ENCODE measurements at places on chromosomes 5 and 9.

DNA sequence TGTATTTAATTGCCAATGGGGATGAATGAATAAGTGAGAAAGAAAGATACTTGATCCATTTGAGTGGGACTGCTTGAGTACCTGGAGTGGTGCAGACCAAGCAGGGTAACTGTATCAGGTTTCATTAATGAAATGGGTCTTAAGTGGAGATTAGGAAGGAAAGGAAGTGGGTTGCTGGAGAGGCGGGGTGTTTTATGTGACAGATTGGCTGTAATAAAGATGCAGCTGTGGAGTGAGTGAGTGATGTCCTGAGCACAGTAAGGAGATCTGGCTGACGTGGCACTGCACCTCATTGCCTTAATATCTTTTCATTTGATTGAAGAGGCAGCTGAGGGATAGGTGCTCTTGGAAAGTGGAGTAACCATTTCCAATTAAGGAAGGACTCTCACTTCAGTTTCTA, 161.0 kb upstream of the CCDC152 start:
- no peak for DNase-seq

GRCh38 chr9:87640385-87640795, 85.5 kb upstream of the CTSL start:
- DNase-seq: no peak

GRCh38 chr5:67515762-67516161, 319.2 kb upstream of the CD180 start:
- no peak for DNase-seq

- DNase-seq: no peak
Measured at GRCh38 chr9:97593960-97594359, 39.2 kb downstream of the TSTD2 start.

- DNase-seq: no peak
Measured at GRCh38 chr5:122101636-122102285, 23.7 kb upstream of the LOX start.

DNA sequence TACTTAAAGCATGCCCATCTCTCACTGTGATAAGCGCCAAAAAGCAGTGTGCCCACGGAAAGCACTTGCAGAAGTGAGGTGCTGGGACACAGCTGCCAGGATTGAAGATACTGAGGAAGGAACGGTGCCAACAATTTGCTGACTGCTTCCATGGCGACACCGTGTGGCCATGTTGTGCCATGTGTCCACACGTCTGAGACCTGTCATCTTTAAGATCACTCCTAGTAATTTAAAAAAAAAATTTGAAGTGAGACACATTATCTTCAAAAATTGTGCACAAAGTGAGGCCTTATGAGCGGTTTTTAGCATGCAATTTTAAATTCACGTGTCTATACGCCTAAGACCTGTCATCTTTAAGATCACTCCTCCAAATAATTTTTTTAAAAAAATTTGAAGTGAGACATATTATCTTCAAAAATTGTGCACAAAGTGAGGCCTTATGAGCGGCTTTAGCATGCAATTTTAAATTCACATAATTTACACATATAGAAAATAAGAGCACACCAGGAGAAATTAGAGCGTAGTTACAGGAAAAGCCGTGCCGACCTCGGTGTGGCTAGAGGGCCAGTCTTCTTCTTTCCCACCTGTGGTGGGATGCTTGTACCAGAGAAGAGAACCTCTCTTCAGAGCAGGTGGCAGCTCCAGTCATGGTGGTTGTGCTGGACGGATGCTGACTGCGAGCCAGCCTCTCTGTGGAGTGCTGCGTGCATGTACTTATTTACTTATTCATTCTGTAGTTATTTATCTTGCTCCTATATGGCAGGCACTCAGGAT, 21.4 kb upstream of the FLT4 start:
- DNase-seq: no peak

GRCh38 chr5:76663573-76663972, 40.4 kb upstream of the F2RL2 start:
- DNase-seq: no peak
